ENCODE measurements at places on chromosomes 16 and 17. TPM values are rescaled to one million over a fixed set of nuclear protein-coding genes. Genes with fewer than 3 reads are reported as not detected.

DNA sequence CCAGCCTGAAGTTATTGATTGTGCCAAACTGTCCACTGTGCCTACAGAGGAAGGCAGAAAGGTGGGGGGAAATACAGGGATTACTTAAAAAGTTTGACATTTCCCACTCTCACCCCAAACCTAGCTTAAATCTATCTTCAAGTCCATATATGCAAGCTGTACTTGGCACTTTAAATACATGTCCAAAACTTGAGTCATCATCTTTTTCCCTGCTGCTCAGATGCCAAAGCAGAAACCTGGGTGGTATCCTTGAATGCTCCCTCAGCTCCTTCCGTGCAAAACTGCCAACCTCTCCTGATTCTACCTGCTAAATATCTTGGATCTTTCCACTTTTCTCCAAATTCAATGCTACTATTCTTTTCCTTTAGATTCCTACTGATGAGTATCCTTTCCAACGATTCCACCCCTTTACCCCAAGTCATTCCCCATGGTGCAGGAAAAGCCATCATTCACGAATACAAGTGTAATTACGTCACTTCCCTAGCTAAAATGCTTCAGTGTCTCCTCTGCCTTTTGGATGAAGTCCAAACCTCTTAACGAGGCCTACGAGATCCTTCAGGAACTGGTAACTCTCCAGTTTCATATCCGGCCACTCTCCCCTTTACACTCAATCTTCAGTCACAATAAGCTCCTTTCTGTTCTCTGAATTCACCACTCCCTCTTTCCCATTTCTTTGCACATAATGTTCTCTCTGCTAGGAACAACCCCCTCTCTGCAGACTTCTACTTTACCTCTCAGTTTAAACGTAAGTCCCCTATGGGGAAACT lies 9.3 kb downstream of the BECN1 start:
- DNase-seq = peak; percentile 65
- H3K4me1 ChIP-seq = no peaks in the 10 kb centered on the region
- H3K4me3 ChIP-seq = no peak overlapping the region

GRCh38 chr16:65786916-65787315 lies 579.6 kb upstream of the CDH5 start:
- H3K4me3 ChIP-seq = no peak overlapping the region
- peak; percentile 67 for DNase-seq
- no peaks in the 10 kb centered on the region for H3K27me3 ChIP-seq
- H3K27ac ChIP-seq = no peak overlapping the region
- H3K4me1 ChIP-seq = peaks cover 9% of the 10 kb centered on the region

GRCh38 chr16:72785886-72786285 lies 262.0 kb downstream of the ZFHX3 start:
- H3K36me3 ChIP-seq = peaks cover 14% of the 10 kb centered on the region
- no peaks in the 10 kb centered on the region for H3K27me3 ChIP-seq
- H3K4me3 ChIP-seq = no peak overlapping the region
- no peaks in the 10 kb centered on the region for H3K4me1 ChIP-seq

- H3K4me1 ChIP-seq = peaks cover 2% of the 10 kb centered on the region
- peak; percentile 84 for DNase-seq
- H3K27ac ChIP-seq = peak within 1 kb of the TSS; percentile 93
- peaks cover 3% of the 10 kb centered on the region for H3K36me3 ChIP-seq
These were observed at the start of gene ZDHHC1 for GRCh38 chr16:67415872-67416793. Gene ZDHHC1 (minus strand): TSS chr16:67416477. CDS start chr16:67407775, 8,702 bp downstream.

- no peaks in the 10 kb centered on the region for H3K4me1 ChIP-seq
- peaks cover 4% of the 10 kb centered on the region for H3K27me3 ChIP-seq
- H3K27ac ChIP-seq = no peak overlapping the region
- no peak overlapping the region for H3K4me3 ChIP-seq
- H3K36me3 ChIP-seq = no peaks in the 10 kb centered on the region
These were observed 671 bp upstream of the FADS6 start for GRCh38 chr17:74893936-74894671.

RDM1 gene
- total RNA-seq = not detected

TBC1D3C gene
- 1.00 TPM for total RNA-seq

SBK1 gene
- 2.7 TPM for total RNA-seq

HOXB4 gene
- 6.7 TPM for total RNA-seq

PSKH1 gene
- 11.8 TPM for total RNA-seq

Measured in lung (tissue), 17 donors.